ENCODE measurements at places on chromosomes 11 and 22.

DNA sequence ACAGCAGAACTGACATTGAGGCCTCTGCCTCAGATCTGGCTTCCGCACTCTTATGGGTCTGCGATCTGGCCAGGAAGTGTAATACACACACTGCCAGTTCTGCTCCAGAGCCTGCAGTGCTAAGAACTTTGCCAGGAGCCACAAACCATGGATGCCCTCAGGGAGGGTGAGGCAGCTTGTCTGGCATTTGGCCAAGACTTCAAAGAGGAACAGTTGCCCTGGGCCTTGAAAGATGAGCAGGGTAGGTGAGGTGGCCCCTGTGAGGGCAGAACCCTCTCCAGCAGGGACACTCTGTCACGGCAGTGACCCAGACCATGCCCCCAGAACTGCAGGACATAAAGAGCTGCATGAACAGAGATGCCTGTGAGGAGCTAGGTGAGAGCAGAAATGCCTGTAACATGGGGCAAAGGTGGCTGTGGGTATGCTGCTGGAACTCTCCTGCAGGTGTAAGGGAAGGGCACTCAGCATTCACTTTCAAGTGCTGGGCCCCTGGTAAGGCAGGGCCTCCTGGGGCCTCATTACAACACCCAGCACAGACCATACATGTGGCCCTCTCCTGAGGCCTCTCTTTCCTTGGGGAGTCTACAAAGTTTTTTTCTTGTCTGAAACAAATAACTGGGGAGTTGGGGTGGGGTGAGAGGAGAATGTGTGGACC is 47.3 kb downstream of the NEU3 start:
- no peak for DNase-seq

- DNase-seq: no peak
Observed at GRCh38 chr11:13674799-13675509, 6.5 kb downstream of the FAR1 start.

DNA sequence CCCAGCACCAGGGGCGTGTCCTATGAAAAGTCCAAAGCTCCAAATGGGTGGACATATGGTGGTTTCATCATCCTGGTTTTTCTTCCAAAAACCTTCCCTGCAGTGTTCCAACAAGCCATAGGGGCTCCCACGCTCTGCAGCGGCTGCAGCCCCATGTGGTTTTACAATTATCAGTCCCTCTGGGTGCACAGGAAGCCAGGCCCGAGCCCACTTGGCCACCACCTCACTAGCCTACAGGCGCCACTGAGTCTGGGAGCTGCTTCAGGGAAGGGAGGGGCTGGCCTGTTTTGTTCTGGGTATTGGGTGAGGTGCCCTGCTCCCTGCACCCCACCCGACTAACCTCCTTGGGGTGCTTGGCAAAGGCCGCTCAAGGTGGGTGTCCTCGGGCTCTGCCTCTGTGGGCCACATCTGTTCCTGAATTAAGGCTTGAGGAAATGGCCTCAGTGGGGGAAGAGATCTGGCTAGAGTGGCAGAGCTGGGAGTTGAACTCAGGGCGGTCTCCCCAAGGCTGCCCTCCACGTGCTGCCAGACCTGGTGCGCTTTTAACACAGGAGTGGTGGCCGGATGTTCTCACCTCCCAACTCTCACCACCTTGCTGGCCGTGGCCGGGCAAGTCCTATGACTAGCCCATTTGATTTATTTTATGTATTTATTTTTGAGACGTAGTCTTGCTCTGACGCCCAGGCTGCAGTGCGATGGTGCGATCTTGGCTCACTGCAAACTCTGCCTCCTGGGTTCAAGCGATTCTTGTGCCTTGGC is 5.3 kb upstream of the CDC42BPG start:
- DNase-seq: no peak

- no peak for DNase-seq
Observed at GRCh38 chr22:25232301-25232700, 12.9 kb downstream of the CRYBB2 start.

- DNase-seq: no peak
Observed at GRCh38 chr11:15374418-15374817, 259.7 kb downstream of the INSC start.

- DNase-seq: no peak
Observed at GRCh38 chr22:32407312-32407711, 4.7 kb downstream of the RTCB start.

- DNase-seq: no peak
Observed at GRCh38 chr11:60934124-60934789, 10.0 kb downstream of the TMEM132A start.

DNA sequence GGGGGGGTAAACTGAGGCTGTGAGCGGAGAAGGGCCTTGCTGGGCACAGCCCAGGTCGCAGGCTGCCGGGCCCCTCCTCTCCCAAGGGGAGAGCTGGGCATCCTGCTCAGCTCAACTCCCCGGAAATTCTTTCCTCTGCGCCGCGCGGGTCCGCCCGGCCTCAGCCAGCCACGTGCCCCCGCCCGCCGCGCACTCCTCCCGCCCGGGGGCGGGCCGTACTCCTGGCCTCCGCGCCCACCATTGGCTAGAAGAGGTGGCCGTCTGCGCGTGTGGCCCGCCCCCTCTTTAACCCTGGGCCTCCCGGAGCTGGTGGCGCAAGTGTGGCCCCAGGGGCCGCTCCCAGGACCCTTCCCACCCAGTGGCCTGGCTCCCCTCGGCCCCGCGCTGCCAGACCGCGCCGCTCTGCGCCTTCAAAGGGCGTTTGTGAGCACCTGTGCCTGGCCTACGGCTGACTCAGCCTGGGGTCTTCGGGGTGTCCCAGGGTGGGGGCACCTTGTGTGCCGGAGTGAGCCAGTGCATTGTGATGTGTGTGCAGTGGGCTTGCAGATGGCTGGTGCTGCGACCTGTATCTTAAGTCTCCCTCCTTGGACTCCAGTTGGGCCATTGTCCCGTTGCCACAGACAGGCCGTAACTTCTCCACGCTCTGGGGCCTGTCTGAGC is 2.0 kb downstream of the MRGPRF start:
- peak; percentile 37 for DNase-seq

GRCh38 chr22:20663941-20664593 is 109.8 kb upstream of the SERPIND1 start:
- DNase-seq: no peak

DNA sequence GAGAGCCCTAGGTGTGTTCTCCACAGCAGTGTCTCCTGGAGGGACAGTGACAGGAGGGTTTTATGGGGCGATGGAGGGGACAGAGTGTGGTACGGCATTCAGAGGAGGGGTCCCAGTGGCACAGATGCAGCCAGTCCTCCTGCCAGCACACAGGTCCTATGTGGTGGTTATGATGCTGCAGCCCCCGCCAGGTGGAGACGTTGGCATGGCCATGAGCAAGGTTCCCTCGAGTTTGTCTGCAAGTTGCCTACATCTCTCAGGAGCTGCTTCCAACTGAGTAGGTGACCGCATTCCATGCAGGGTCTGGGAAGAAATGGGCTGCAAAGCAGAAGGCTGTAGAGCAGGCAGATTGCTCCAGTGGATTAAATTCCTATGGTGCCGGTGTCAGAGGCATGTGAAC is 646.0 kb downstream of the TBC1D22A start:
- DNase-seq: no peak

DNA sequence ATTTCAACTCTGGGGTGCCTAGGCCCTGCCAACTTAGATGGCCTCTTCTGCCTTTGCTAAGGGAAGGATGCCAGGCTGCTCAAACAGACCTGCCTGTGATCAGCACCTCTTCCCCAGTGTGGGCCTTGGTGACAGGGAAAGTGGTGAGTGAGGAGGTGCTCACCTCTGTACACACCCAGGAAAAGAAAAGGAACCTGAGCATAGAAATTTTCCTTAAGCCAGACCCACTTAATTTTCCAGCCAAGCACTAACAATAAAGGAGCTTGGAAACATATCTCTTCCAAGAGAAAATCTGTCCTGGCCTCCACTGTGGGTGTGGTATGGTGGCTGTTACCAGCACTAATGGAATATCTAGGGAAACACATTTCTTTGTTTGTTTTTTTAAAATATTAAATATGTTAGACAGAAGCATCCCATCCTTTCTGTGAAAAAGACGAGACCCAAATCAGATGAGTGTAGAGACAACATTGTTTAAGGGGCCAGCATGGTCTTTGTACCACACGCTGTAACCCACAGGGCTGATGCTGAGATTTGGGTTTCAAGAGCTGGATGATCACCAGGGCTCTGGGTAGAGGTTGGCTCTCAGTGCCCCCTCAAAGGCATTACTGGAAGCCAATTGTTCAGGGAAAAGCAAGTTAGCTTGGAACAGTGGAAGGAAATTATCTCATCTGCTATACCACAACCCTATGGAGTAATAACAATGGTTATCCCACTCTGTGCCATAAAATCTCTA is 472.2 kb downstream of the INSC start:
- DNase-seq: no peak

- no peak for DNase-seq
Observed at GRCh38 chr22:21568347-21569075, 997 bp downstream of the UBE2L3 start.

- DNase-seq: no peak
Observed at GRCh38 chr22:43883719-43884415, 7.9 kb downstream of the PNPLA5 start.

DNA sequence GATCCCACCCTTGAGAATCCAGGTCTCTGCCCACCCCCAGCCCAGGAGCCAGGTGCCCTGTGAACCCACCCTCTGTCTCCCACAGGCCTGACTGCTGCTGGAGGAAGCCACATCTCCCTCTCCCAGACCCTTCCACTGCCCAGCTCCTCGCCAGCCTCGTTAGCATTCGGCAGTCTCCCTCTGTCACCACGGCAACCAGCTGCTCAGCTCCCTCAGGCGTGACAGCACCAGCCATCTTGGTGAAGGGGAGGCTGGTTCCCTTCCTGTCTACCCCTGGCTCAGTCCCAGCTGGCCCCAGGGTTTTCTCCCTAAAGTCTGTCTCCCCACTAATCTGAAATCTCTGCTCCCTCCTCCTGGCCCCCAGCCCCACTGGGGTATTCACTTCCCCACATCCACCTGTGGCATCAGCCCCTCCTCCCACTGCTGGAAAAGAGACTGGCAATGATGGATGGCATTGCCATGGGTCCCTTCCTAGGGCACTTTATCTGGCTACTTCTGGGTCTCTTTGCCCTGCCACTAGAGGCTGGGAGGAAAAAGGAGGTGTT is 28.1 kb downstream of the NRXN2 start:
- DNase-seq: no peak

GRCh38 chr11:96207459-96208449 is 135.2 kb downstream of the MAML2 start:
- DNase-seq: no peak

DNA sequence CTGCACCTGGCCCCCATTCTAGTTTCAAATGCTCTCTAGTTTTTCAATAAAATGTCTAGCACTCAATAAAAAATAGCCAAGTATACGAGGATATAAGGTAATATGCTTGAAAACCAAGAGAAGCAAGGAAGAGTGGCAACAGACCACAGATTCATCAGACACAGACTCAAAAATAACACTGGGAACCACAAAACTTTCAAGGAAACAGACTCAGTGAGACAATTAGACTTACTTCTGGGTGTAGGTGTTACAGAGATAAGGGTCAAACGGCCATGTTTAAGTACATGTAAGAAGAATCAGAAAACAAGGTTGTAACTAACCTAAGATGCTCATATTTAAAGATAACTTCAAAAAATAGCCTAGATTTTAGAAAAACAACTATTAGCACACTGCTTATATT is 67.0 kb downstream of the TRMU start:
- DNase-seq: no peak

- no peak for DNase-seq
Observed at GRCh38 chr11:92332986-92333385, 108.4 kb downstream of the FAT3 start.

- no peak for DNase-seq
Observed at GRCh38 chr11:1952806-1953482, 5.8 kb downstream of the MRPL23 start.

DNA sequence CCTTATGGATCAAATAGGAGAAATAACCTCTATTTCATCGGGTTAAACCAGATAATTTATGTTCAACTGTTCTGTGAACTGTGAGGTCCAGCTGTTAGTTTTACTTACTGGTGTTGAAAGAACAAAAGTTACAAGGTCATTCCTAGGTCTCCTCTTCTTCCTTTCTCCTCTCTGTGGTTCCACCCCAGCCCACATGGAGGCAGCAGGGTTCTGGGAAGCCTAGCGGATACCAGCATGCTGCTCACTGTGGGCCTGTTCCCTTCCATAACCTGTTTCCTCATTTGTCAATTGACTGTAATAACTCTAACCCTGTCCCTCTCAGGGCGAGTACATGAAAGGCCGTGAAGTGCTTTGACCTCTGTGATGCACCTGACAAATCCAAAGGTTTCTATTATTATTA is 27.8 kb downstream of the RELT start:
- DNase-seq: no peak

- no peak for DNase-seq
Observed at GRCh38 chr11:128917144-128917724, 25.4 kb downstream of the TP53AIP1 start.

GRCh38 chr11:125904678-125905077 is 370 bp downstream of the DDX25 start:
- DNase-seq: no peak

DNA sequence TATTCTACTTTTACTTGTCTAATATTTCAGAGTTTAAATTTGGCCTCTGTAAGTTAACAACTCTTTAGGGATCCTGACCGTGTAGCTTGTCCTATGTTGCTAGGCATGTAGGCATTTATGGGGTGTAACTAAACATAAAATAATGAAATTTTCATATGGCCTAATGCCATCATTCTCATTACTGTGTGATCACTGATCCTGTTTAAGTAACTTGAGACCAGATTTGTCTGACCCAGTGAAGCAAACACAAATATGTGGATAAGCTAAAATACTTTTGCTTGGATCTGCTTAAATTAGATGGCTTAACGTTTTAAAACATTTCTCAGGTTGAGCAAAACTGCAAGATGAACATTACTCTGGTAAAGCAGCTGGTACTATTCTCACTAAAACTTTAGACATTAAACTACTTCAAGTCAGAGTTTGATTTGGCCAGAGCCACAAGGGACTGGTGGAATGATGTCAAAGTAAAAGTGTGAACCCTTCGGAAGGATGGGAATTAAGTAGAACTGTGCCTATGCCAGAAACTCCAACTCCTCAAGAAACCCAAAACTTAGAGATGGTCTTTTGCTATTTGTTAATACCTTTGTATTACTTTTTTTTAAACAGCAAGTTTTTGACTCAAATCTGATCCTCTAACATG is 12.5 kb downstream of the QSER1 start:
- DNase-seq: no peak

- no peak for DNase-seq
Observed at GRCh38 chr11:117738246-117738957, 58.6 kb downstream of the DSCAML1 start.

GRCh38 chr22:49046546-49047361 is 780.9 kb downstream of the BRD1 start:
- DNase-seq: peak; percentile 26

DNA sequence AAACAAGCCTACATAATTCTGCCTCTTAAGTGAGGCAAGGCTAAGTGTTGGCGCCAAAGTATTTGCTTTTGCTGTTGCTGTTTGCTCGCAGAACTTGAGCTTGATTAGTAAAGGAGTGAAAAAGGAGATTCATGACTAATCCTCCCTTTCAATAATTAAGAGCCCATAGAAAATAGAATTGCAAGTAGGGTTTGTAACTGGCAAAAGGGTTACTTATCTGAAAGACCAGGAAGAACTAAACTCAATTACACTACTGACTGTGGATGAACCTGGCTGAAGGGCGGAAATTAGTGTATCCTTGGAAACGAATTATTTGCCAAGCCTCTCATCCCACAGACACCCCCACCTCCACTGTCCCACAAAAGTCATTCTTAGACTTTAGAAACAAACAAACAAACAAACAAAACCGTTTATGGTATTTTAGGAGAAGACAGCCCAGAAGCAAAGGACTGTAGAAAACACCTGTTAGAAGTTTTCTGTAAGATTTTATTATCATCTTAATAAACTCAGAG is 411 bp upstream of the EXPH5 start:
- DNase-seq: no peak
